ENCODE measurements at places on chromosomes 5 and 9.

DNA sequence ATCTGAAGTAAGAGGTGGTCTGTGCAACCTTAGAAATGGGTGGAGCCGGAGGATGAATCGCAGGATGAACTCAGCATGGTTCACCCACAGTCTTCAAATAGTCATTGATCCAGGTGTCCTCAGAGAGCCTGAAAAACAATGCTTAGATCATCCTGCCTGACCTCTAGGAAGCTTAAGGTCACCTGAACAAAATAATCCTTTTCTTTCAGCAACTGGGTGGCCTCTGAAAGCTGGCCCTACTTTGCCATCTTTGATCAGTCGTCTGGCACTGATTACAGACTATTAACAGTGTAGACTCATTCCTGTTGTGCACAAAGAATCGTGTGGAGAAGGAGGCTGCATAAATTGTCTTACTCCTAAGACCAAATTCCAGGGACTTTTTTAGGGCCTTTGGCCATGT, 50.7 kb downstream of the PIP5K1B start:
- no peak for DNase-seq

DNA sequence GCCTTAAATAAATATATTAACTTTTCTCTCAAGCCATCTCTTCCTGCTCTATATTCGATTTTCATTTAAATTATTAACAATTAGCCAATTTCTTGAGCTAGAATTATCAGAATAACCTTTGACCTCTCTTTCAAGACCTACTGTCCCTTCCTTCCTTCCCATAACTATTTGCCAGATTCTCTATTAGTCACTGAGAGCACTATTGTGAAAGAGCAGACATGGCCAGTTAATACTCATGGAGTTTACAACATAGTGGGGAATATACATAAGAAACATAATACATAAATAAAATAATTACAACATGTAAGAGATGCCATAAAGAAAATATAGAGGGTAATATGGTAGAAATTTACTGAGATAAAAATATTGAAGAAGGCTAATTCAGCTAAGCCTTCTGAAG, 72.1 kb upstream of the CHD1 start:
- no peak for DNase-seq

- no peak for DNase-seq
Observed at GRCh38 chr5:172800088-172800551, 29.1 kb upstream of the DUSP1 start.

- DNase-seq: no peak
Observed at GRCh38 chr5:116507941-116508655, 66.5 kb downstream of the SEMA6A start.

DNA sequence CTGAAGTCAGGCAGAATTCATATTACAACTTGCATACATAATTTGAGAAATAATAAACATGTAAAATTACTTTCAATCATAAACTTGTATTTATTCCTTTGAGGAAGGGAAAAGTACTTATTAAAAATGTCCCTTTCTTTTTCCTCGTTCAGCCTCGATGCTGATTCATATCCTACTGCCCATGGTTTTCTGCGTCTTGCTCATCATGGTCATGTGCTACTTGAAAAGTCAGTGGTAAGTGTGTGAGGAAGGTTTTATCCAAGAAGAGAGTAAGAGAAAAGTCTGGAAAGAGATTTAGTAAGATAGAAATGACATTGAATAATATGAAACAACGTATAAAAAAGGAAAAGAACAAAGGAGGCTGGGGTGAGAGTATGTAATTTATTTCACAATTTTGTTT, 85.9 kb downstream of the OSMR start:
- DNase-seq: no peak

GRCh38 chr9:131747352-131747751, 7.5 kb upstream of the RAPGEF1 start:
- peak; percentile 13 for DNase-seq

DNA sequence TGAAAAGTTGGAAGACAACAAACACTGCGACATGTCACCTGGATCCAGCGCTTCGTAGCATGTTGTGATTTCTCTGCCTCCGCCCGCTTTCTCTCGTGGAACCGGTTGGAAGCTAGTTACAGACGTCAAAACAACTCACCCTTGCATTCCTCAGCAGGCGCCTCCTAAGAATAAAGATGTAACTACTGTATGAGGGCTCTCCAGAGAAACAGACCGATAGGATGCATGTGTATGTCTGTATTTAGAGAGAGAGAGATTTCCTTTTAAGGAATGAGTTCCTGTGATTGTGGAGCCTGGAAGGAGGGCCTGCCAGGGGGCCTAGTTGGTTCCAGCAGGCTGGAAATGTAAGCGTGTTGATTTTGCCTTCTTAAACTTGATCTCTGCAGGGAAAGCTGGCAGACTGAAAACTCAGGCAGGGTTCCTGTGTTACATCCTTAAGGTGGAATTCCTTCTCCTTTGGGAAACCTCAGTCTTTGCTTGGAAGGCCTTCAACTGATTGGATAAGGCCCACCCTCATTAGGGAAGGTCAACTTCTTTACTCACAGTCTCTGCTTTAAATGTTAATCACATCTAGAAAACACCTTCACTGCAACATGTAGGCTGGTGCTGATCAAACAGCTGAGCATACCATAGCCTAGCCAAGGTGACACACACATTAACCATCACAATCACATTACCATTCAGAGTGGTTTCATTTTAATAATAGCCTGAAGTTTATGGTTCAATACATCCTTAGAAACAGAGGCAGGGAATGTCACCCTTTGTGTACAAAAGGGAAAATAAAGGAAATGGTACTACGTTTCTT, 163.8 kb downstream of the SYK start:
- no peak for DNase-seq

DNA sequence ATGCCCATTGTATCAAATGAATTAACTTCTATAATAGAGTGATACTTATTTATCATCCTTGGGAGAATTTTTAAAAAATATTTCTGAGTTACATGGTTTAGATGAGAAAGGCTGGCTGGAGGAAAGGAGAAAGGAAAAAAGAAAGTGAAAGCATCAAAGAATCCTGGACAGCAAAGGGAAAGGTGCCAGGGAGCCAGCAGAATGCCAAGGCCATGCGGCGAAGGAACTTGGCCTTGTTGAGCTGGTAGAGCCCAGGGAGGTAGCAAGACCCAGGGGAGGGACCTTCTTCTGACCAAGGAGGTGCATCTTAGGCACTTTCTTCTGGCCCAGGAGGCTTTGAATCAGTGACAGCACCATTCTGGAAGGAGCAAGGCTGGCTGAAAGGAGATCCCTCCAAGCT, 240.5 kb downstream of the ENC1 start:
- DNase-seq: no peak
